Activated CD4-positive, alpha-beta memory T cell treated with anti-CD3 and anti-CD28 coated beads for 36 hours (primary cell): ENCODE measurements at places on chromosomes 12 and 14. TPM values are rescaled to one million over a fixed set of nuclear protein-coding genes. Genes with fewer than 3 reads are reported as not detected.

Gene MYF5
- not detected for total RNA-seq

GRCh38 chr14:22540811-22541360, 48.1 kb downstream of the DAD1 start:
- peak; percentile 37 for DNase-seq

DNA sequence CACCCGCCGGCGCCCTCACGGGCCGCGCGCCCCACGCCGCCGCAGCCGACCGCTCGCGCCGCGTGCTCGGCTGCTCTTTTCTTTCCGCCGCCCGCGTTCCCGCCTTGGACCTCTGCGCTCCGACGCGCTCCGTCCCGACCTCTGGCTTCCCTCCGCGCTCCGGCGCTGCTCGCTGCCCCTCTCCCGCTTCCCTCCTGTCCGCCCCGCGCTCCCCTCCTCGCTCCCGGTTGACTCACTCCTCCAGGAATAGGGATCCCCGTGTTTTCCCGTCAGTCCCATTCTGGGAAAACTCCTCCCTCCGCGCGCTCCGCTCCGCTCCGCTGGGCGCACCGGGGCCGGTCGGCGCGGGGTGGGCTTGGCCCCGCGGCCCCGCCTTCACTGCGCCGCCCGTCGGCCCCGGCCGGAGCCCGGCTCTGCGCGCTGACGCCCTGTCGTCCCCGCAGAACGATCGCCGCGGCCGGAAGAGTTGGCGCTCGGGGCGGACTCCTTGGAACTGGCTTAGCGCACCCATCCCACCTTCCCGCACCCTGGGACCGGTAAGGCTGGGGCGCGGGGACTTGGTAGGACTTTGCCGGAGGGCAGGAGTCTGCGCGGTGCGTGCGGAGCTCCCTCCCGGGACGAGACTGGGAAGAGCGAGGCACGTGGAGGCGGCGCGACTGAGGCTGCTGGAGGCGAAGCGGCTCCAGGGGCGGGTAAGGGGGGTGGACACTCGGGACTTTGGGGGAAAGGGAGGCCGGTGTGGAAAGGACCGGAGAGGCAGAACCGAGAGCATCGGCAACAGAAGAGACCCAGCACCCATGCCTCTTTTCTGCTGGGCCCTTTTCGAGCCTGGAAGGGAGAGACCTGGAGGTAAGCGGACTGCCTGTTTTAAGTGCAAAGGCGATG, 550 bp downstream of the TEAD4 start:
- peak; percentile 14 for DNase-seq

DNA sequence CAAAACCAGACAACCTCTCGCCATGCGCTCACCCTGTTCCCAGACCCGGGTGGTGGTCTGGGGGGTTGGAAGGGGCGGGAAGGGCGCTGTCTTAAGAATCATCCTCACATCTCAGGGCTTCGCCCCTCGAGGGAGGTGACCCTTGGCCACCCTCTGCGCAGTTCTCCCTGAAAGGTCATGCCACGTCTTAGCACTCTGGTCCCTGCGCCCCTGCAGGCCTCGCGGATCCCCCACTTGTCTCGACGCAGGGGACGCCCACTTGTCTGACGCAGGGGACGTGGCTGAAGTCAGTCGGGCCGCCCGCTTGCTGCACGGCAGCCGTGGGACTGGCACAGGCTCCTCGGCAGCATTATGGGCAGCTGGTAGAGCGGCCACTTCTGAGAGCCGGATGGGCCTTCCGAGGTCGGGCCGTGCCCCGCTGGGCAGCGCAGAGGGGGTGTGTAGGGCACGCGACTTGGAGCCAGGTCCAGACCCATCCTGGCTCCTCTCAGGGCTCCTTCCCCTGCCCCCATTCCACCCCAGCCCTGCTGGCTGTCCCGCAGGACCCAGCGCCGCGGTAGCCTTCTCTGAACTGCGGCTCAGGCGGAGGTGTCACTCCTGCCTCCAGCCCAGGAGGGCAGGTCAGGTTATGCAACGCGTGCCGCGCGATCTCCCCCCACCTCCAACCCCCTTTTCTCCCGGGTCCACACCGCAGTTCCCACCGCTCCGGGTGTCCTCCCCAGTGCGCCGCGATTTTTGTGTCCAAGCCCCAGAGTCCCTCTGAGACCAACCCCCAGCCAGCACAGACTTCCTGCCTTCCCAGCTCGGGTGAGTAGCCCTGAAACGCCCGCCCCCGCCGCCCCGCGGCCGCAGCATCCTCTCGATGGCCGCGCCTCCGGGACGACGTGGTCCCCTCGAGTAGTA, 40.9 kb upstream of the CAPRIN2 start:
- peak; percentile 86 for DNase-seq

Gene SAMD15
- total RNA-seq, result 0.38 TPM

DNA sequence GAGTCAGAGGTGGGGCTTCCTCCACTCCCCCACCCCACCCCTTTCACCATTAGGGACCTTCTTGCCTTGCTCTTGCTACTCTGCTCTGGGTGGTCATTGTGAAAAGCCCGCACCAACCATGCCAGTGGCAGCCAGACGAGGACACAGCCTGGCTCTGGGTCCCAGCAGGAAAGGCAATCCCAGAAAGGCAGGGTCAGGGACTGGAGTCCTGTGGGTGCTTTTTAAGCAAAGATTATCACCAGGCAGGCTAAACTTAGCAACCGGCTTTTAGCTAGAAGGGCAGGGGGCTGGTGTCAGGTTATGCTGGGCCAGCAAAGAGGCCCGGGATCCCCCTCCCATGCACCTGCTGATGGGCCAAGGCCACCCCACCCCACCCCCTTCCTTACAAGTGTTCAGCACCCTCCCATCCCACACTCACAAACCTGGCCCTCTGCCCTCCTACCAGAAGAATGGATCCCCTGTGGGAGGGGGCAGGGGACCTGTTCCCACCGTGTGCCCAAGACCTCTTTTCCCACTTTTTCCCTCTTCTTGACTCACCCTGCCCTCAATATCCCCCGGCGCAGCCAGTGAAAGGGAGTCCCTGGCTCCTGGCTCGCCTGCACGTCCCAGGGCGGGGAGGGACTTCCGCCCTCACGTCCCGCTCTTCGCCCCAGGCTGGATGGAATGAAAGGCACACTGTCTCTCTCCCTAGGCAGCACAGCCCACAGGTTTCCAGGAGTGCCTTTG, 1.2 kb upstream of the GAPDH start:
- peak; percentile 68 for DNase-seq

Gene AICDA
- not detected for total RNA-seq

Gene KCNK10
- total RNA-seq, result not detected

- DNase-seq, result no peak
Observed at GRCh38 chr12:97753332-97753731, 290.7 kb downstream of the RMST start.

DNA sequence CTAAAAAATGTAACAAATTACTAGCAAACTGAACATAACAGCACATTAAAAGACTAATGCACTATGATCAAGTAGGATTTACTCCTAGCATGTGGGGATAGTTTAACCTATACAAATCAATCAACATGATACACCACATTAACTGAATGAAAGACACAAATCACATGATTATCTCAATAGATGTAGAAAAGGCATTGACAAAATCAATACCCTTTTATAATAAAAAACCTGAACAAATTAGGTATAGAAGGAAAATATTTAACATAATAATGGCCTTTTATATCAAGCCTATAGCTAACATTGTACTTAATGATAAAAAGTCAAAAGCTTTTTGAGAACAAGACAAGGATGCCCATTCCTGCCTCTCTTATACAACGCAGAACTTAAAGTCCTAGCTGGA, 540.0 kb downstream of the RERGL start:
- DNase-seq, result no peak

GRCh38 chr14:44163946-44164345, 343.1 kb downstream of the FSCB start:
- no peak for DNase-seq

Gene KLRG1
- 5.4 TPM for total RNA-seq

- DNase-seq, result peak; percentile 62
Observed at GRCh38 chr12:110281549-110282299, 677 bp downstream of the ATP2A2 start.

- DNase-seq, result no peak
Observed at GRCh38 chr12:12327802-12328201, 22.2 kb downstream of the MANSC1 start.

DNA sequence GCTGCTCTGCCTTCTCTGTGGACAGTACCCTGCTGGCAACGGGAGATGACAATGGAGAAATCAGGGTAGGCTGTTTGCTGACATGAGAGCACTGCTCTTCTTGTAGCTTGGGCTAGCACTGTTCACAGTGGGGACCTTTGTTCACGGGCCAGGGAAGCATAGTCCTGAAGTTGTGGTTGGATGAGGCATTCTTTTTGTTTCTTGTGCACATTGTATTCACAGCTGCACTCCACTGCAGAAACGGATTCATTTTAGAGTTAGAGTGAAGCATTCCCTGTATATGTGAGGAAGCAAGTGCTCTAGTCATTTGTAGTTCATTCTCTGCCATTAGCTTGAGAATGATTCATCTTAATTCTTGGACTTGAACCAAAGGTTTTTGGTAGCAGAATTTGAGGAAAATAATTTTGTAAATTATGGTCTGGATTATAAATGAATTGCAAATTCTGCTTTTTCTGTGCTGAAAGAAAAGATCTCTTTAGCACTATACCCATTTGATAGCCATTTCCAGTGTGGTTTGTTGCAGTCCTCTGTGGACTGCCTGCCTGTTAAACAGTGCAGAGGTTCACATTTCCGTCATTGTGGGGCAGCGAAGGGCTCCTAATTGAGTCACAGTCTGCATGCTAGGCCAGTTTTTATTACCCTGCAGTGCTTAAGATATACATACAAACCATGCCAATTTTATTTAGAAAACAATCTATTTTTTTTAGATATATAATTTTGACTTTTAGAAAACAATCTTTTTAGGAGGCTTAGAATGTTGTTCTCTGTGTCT, 80.6 kb downstream of the APAF1 start:
- peak; percentile 81 for DNase-seq

DNA sequence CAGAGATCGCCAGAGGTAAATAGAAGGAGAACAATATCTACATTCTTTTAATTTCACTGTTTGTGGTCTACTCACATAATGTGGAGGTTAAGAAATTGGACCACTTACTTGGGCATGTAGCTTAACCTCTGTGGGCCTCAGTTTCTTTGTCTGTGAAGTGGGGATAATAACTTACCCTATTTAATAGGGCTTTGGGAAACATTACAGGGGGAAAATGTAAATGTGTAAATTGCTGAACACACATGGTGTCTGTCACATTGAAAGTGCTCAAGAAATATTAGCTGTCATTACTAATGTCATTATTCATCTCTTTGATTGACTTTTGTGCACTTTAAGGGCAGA, 140.5 kb downstream of the SLC8A3 start:
- DNase-seq, result no peak

DNA sequence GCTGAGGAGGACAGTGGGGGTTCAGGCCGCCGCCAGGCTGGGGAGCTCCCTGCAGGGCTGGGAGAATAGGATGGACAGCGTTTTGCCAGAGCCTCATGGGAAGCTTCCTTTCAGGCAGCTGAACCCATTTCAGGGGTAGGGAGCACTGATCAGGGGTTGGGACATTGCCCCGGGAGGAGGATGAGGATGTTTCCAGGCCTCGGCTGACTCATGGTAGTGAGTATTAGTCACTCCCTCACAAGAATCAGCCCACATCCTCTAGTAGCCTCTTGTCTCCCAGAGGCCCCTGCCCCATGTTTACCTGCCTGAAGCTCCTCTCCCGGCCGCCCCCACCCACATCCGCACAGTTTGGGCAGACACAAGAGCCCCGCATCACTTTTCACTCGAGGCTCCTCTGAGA, 89.8 kb downstream of the ZFP36L1 start:
- peak; percentile 68 for DNase-seq

Gene RNASE2
- not detected for total RNA-seq

DNA sequence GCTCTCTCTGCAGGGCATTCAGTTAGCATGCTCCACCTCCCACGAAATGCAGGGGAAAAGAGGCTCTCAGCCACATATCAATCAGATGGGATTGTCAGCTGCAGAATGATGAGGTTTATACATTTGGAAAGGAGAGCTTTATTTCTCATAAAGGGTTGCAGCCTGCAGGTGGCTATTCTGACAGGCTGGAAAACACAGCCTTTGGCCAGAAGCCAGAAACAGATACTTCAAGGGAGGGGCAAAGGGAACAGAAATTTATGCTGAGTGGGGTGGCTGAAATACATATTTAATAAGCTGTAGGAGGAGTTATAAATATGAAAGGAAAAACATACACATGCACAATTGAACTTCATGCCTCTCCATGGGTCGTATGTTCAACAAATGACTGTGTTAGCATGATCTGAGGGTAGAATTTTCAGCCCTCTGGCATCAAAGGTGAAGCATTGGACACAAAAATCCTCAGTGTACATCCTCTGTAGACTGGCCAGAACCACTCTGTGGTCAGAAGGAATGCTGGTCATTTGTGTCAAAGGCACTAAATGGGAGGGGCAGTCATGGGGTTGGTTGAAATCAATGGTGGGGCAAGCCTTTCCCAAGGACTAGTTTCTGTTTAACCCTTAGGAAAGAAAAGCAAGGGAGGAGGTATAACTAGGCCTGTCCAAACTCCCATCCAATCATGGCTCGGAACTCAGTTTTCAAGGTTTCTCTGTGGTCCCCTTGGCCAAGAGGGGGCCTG, 62.4 kb downstream of the TMX1 start:
- DNase-seq, result no peak

Gene KRT74
- total RNA-seq, result not detected

DNA sequence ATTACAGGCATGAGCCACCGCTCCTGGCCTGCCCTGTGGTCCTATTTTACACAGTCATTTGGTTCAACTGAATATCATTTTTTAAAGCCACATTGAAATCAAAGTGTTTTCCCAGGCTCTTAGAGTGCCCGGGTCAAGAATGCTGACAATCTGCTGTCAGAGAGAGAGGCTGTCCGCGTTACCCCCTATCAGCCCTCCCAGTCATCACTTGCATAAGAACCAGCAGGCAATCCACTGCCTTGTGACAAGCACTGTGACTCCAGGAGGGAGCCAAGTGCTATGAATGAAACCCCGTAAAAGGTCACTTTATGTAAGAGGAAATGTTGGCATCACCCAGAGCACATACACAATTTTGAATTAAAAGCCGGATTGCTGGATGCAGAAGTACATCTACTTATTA, 13.5 kb downstream of the PHLDA1 start:
- DNase-seq, result no peak

DNA sequence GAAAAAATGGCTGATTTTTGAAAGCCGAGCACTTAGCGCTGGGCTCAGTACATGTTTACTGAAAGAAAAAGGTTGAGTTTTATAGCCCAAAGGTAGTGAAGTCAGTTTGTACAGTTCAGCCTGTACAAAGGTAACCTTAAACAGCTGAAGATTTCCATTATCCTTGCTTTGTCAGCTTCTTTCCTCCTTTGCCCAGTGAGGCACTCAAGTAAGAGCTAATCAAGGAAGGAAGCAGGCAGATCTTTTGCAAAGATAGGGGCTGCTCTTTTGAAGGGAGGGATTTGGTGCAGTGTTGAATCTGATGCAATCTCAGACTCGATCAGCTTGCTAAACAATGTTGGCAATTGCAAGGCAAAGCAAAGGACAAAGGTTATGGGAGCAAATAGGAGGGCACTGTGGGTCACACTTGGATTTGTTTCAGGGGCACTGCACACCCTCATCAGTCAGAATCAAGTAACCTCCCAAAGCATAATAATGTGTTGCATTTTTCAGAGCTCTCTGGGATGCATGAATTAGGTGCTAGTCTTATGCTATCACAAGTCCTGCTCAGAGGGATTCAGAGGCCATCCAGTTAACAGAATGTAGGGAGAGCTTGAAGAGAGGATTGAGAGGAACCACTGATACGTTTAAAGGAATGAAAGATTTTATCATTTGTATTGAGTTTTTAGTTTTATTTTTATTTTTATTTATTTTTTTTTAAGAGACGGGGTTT, 44.4 kb downstream of the ANO6 start:
- DNase-seq, result no peak

- DNase-seq, result no peak
Observed at GRCh38 chr12:121705514-121705913, 7.0 kb upstream of the TMEM120B start.
